HEK293T (cell line): ENCODE measurements at places on chromosomes 6 and 20.

DNA sequence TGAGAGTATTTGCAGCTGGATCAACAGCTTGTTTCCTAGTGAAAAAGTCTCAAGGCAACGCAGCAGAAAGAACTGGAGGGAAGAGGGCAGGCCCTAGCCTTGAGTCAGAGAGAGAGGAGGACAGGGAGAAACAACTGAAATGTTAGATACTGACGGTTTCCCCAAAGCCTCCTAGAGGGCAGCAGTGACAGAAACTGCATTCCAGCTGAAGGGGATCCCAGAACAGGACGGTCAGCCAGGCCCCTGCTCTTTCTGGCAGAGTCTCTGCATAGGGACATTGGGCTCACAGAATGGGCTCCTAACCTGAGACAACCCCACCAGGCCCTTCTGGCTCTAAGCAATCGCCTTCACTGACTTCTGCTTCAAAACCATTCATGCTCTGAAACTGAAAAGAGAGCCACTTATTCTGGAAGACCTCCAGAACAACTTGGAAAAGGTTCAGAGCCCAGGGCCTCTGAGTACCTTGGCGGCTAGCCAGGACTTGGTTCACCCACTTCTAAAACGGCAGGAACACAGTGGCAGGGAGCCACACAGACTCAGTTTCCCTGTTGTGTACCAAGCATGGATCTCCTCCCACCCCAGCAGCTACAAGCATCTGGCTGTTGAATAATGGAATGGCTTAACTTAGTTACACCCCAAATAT lies 72.9 kb downstream of the PSMB1 start:
- no peak for DNase-seq

DNA sequence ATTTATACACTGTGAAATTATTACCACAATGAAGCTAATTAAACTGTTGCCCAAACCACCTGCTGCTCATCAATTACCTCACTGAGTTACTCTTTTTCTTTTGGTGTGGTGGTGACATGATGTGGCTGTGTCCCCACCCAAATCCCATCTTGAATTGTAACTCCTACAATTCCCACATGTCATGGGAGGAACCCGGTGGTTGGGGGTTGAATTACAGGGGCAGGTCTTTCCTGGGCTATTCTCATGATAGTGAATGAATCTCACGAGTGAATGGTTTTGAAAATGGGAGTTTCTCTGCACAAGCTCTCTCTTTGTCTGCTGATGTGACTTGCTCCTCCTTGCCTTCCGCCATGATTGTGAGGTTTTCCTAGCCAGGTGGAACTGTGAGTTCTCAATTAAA lies 145.0 kb downstream of the LRRC1 start:
- DNase-seq: no peak

GRCh38 chr6:42791706-42792320 lies 10.0 kb downstream of the BICRAL start:
- DNase-seq: no peak

DNA sequence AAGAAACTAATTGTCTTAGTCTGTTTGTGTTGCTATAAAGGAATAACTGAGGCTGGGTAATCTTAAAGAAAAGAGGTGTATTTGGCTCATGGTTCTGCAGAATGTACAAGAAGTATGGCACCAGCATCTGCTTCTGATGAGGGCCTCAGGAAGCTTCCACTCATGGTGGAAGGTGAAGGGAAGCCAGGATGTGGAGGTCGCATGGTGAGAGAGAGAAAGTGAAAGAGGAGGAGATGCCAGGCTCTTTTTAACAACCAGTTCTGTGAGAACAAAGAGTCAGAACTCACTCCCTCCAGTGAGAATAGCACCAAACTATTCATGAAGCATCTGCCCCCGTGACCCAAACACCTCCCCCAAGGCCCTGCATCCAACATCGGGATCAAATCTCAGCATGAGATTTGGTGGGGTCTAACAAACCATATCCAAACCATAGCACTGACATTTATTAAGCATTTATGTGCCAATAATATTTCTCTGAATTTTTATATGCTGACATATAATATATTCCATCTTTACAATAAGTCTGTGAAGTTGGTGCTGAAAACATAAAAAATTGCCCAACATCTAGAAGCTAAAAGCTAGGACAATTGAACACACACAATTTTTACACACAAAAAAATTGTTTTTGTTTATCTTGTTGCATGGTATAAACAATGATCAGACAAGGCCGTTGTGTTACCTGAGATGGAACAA lies 29.2 kb upstream of the BTN3A2 start:
- no peak for DNase-seq

DNA sequence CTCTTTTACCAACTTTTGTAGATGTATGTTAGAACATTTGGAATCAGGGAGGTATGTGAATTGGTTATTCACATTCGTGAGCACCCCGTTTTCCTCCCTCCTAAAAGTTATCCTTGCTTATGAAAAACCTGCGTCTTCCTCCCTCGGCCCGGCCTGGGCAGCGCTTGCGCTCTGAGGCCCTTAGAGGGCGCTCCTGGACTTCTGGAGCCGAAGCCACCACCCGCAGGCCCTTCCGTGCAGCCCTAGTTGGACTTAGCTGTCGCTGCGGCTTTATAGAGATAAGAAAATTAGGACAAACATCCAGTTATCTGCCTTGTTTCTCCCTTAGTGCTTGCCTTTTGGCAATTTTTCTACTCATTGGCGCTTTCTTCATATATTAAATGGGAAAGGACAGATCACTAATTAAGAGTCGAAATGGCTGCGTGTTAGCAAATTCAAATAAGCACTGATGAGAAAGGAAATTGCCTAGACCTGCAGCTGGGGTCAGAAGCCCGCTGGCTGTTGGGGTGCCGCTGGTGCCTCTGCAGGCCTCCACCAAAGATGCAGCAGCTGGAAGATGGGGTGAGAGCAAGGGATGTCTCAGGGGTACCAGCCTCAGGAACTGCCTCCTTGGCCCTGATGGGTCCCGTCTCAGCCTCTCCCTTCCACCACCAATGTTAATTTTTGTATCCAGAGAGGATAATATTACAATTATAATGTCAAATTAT lies 5.2 kb downstream of the FNDC1 start:
- DNase-seq: peak; percentile 85

DNA sequence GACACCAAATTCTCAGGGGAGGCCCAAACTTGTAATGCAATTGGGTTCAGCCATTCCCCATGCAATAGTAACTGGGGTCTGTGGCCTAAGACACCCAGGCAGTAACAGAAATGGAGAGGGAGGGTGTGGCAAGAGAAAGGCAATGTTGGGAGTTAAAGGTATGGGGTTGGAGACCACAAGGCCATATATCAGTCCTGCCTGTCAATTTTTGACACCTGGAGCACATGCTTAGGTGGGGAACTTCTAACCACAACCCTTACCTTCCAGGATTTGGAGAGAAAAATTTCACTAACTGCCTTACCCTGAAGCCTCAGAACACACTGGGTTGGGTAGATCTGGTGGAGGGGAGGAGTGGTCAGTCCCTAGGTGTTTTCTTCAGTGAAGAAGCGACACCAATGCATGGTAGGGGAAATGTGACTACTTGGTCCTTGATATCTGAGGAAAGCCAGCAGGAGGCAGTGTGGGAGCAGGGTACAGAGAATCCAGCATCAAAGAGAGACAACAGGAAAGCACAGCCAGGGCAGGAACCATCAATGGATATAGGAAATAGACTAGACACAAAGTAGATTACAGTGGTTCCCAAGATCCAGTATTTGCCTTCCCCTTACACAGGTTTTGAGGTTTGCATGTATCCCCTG lies 6.8 kb upstream of the USP49 start:
- no peak for DNase-seq

DNA sequence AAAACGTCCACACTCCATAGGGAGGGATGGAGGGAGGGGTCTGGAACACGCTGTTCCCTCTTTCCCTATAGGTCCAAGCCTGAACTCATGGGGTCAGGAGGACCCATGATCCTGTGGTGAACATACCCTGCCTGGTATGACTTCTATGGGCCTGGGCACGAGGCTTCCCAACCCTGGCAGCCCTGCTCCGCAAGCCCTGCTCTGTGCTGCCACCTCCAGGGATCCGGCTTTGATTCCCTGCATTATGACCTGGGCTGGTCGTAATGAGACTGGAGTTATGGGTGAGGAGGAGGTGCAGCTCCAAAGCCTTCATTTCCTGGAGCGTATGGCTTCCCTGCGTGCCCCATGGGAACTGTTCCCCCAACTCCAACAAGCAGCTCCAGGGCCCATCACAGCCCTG lies 54.9 kb downstream of the CDH22 start:
- peak; percentile 41 for DNase-seq

GRCh38 chr6:131036601-131037000 lies 26.4 kb downstream of the EPB41L2 start:
- no peak for DNase-seq
